ENCODE measurements at places on chromosomes 16 and 17.
A peak's percentile ranks its signal among the peaks of the same experiment; 100 is the strongest.

GRCh38 chr16:12503191-12503590 lies 300.5 kb downstream of the CPPED1 start:
- DNase-seq = no peak

- peak; percentile 72 for DNase-seq
These were observed 348.7 kb upstream of the TNRC6C start for GRCh38 chr17:77609553-77610517.

DNA sequence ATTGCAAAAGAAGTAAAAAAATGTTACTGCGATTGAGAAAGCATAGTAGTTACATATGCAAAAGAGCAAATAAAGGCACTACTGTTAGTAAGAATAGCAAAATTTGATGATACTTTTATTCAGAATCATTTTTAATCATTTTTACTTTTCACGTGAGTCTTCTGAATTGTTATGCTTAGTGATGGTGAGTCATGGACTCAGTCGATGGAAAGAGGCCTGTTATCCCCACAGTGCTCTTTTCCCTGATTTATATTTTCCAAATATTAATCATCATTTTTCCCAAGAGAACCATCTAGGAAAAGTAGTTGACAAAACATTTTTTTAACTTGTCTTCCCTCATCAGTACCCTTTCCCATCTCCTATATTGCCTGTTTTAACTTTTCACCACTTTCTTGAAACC lies 181.1 kb downstream of the CHD9 start:
- no peak for DNase-seq

- no peak for DNase-seq
These were observed 6.0 kb downstream of the MTSS2 start for GRCh38 chr16:70679671-70680494.

DNA sequence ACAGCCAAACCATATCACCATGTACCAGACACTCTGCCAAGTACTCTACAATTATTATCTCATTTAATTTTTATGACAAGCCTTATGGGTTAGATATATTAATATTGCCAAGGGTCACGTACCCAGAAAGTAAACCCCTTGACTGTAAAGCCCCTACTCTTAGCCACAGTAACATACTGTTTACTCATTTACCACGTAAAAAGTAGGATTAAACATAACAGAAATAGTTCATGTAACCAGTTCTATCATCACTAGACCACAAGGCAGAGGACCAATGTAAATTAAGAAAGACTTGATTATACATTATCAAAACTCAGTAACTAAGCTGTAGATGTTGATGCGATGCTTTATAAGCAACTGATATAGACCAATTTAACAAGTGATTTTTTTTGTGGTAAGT lies 101.5 kb upstream of the CNTNAP4 start:
- no peak for DNase-seq

- DNase-seq = no peak
These were observed 30.4 kb upstream of the SMPD3 start for GRCh38 chr16:68478526-68479250.

GRCh38 chr17:80984749-80985148 lies 6.9 kb upstream of the CHMP6 start:
- DNase-seq = no peak

DNA sequence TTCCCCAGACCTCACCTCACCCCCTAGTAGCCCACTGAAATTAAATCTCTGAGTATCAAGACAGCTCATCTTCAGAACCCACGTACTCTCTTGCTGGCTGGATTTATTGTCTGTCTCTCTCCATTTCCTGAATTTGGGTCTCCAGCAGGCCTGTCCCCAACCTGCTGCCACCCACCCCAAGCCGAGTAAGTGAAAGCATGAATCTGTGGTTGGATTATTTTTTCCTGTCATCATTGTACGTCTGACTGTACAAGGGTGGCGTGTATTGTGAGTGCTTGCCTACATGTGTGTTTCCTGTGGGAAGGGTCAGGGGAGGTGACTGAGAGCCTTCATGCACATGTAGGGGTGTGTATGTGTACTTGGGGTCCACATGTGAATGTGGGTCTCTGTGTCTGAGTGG lies 5.4 kb downstream of the TNP2 start:
- no peak for DNase-seq

DNA sequence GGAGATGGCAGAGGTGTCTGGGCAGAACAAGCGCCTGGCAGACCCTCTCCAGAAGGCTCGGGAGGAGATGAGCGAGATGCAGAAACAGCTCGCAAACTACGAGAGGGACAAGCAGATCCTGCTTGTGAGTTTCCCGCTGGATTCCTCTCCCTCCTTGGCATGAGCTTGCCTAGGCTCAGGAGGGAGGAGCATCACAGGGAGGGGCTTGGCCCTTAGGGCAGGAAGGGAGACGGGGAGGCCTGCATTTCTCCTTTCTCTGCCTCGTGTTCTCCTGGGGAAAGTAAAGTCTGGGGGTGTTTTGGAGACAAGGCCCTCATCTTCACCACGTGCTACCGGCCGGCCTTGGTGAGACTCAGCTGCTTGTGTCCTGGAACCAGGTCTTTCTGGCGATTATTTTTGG lies 18.0 kb upstream of the DBNDD1 start:
- no peak for DNase-seq

GRCh38 chr17:57370037-57370581 lies 113.8 kb downstream of the MSI2 start:
- DNase-seq = no peak

DNA sequence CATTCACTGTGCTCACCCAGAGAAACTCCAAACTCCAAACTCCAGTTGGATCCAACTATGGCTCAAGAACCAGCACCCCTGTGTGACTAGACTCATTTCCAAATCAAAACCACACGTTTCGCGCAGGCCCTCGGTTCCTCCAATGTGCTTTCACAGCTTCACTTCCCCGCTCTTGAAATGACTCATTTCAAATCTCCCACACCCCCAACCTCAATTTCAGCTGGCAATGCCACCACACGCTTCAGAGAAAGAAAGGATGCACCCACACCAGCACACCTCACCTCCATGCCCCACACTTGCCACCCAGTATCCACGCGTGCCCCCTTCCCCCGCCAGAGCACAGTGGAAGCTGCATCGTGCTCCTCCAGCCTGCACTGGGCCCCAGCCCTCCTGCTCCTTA lies 9.0 kb downstream of the TMEM92 start:
- DNase-seq = peak; percentile 62

GRCh38 chr17:27627514-27627913 lies 3.5 kb upstream of the LGALS9 start:
- DNase-seq = no peak

DNA sequence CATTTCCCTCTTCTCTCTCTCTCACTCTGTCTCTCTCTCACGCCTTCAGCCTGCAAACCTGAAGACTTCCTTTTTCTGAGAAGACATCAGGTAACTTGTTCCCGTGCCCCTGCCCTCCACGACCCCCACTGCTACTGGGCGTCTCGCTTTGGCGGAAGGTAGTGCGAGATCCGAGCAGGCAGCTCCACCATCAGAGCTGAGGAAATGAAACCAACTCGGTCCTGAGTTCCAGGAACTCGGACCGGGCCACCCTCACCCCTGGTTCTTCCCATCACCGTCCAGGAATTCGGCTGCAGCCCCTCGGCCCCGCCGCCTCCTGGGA lies 585 bp downstream of the MLKL start:
- DNase-seq = no peak

DNA sequence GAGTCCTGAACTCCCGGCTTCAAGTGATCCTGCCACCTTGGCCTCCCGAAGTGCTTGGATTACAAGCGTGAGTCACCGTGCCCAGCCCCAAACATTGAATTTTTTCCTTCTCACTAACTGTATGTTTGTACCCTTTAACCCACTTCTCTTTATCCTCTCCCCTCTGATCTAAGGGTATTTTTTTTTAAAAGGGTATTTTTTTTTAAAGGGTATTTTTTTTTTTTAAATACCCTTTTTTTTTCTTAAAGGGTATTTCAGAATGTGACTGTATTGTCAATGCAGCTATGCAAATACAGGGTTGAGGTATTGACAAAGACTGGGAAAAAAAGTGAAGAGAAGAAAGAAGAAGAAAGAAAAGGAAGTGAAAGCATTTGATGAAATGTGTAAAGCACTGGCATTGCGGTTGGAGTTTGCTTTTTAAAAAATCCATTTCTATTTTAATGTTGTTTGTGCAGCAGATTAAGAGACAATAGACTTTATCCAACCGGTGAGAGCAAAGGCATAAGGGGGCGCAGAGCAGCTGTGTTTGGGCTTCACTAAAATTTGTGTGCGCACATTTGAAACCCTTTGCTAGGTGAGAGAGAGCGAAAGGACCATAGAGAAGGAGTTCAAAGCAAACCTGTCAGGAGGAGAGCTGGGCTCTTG lies 42.4 kb downstream of the SYT17 start:
- no peak for DNase-seq

DNA sequence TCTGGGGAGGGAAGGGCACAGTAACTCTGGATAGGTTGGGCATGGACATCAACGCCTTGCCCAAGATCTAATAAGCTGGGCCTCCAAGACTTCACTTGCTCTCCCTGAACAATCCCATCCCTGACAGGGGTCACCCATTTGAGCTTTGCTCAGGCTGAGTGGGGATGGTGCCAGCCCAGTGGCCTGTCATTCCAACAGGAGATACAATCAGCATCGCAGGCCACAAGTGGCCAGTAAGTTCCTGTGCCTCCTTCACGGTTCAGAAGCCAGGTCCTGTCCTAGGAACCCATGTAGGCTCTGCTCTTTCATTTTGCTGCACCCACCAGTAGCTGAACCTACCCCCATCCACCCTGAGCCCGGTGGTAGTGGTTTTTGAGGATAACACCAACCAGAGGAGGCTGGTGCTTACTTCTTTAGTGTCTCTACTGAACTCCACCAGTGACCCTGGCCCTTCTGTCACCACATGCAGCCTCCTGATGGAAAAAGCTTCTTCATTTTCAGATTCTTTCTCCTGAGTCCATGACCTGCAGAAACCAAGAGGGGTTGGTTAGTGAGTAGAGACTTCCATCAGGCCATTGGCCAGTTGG lies 14.9 kb downstream of the PLEKHG4 start:
- DNase-seq = no peak

DNA sequence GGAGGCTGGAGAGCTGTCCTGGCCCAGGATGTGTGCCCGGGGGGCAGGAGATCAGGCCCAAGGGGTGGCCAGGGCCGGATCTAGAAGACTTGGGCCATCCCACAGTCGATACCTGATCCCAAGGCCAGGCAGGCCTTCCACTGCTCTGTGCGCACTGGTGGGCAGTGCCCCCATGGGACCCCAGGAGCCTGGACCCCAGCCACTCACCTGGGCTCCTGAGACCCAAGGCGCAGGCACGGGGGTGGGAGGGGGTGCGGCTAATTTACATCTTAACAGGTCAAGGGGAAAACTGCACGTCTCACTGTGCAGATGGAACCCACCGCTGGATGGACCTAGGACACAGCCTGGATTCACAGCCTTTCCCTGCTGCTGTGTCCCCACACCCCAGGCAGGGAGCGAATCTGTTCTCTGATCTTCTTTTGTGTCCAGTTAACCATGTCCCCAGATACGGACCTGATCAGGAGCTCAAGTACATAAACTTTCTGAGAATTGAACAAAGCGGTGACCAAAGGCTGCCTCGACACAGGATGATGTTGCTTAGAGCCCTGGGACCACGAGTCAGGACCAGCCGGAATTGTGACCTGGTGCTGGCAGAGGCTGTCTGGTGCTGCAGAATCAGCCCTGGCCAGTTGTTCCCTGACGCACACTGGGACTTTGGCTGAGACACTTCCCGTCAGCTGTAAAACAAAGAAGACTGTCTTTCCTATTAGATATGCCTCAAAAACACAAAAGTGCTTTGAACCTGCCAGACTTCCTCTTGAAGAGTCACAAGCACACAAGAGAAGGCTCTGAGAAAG lies 60.6 kb downstream of the TNFRSF13B start:
- no peak for DNase-seq

DNA sequence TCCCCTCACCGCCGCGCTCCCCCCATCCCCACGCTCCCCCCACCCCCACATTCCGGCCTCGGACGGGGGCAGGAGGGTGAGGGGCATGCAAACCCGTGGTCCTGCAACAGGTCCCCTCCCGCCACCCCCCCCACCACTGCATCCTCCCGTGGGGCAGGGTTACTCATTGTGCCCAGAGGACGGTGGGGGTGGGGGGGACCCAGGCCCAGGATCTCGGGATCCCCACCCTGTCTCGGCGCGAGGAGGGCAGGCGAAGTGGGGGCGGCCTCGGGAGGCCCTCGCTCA lies 8.5 kb downstream of the SLC22A31 start:
- no peak for DNase-seq

DNA sequence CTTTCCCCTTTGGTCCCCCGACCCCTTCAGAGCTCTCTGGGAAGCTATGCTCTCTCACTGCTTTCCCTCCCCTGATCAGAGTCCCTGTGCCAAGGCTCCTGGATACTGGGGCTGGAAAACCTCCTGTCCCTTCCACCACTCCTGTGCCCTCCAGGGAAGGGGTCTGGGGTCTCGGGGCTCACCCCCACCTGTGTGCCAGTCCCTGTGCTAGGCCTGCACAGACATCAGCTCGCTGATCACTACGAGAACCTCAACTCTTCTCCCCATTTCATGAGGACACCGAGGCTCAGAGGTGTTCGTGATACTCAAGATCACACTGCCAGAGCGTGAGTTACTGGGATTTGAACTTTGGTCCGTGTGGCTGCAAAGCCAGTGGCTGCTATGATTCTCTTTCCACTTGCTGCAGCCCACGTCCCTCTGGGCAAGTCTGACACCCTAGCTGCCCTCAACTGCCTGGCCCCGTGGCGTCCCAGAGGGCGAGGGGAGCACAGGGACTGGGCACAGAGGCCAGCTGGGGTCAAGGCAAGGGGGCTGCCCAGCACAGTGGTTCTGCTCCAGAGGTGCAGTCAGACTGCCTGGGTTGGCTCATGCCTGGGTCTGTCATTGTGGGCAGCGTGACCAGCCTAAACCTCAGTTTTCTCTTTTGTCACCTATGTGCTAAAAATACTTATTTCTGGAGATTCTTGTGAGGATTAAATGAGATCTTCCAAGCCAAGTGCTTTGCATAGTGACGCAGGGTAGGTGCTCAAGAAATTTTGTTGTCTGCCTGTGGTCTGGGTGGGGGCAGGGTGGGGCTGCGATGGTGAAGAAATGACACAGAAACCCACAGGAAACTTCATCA lies 43.8 kb upstream of the TOB1 start:
- DNase-seq = peak; percentile 94

- DNase-seq = no peak
These were observed 58.6 kb downstream of the KSR1 start for GRCh38 chr17:27514595-27515413.

GRCh38 chr17:82917699-82918345 lies 78.0 kb upstream of the ZNF750 start:
- DNase-seq = peak; percentile 35

Data from CD4-positive, CD25-positive, alpha-beta regulatory T cell (primary cell).